Caki2 (cell line): ENCODE measurements at places on chromosomes 5 and 9. TPM values are rescaled to one million over a fixed set of nuclear protein-coding genes. Genes with fewer than 3 reads are reported as not detected.

DNA sequence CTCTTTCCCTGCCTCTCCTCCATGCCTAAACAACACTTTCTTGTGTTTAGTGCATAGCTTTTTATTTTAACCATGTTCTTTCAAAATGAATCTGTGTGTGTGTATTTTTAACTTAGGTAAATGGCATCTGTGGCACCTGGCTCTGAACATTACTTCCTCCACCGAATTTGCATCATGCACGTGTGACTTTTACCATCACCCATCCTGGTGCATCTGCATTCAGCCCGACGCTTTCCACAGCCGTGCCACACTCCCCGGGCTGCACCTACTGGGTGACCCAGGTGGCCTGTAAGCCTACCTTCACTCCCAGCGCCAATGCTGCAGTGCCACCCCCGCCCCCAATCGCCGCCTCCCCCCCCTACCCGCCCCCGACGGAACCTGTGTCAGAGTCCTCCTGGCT lies 12.7 kb upstream of the FCN1 start:
- DNase-seq = no peak

DNA sequence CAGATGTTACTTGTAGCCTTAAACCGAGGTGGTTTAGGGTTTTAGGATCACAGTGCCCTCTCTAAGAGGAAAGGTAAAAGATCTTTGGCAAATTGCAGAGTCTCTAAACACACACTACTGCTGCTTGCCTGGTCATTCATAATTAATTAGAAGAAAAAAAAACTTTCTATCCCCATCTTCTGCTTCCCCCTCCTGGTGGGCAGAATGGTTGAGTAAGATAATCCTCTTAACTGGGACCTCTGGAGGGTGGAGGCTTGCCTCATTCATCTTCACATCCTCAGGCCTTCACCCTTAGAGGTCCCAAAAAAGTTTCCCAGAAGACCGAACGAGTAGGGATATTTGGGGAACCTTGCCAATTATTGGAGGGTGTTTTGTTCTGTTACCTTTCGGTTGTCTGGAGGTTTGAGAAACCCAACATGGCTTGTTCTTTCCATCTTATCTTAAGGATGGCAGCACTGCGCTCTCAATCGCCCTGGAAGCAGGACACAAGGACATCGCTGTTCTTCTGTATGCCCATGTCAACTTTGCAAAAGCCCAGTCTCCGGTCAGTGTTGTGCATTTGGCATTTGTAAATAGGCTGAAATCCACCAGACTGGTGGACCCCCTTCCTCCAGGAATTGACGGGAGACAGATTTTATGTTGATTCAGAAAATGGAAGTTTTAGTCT lies 97.3 kb upstream of the DMRT1 start:
- no peak for DNase-seq

- no peak for DNase-seq
Observed at GRCh38 chr5:135141303-135142268, 107.6 kb upstream of the PITX1 start.

GRCh38 chr9:93398471-93398870 lies 53.0 kb upstream of the FAM120A start:
- no peak for DNase-seq

GRCh38 chr9:137789295-137789895 lies 88.2 kb upstream of the CACNA1B start:
- DNase-seq = no peak

- no peak for DNase-seq
Observed at GRCh38 chr9:71756753-71757152, 11.6 kb downstream of the CEMIP2 start.

Gene ROR2
- 8.3 and 8.4 TPM in 2 replicates for total RNA-seq

Gene NR2F1-AS1
- total RNA-seq = 0.67 TPM in 1 of 2 replicates, not detected in the other

Gene PCDHB4
- total RNA-seq = not detected in 2 replicates
